Activated naive CD8-positive, alpha-beta T cell treated with anti-CD3 and anti-CD28 coated beads for 36 hours (primary cell): ENCODE measurements at places on chromosomes 6 and 20. TPM values are rescaled to one million over a fixed set of nuclear protein-coding genes. Genes with fewer than 3 reads are reported as not detected.

DNA sequence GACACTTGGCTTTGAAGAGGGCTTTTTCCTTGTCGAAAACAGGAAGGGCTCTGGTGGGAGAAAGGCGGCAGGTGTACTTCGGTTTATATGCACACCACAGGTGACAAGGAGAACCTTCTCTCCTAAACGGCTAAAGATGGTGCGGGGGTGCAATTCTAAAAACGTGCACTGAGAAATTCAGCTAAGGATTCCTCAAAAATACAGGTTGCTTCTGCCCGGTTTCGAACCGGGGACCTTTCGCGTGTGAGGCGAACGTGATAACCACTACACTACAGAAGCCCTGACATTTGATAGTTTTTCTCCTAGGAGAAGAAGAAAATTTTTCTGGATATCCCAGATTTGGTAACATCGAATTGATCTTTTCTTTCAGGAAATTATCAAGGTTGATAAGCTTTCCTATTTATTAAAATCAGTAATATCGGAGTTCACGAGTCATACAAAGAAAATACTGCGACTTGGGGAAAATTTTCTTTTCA lies 32.0 kb downstream of the POM121L2 start:
- peak; percentile 36 for DNase-seq

DNA sequence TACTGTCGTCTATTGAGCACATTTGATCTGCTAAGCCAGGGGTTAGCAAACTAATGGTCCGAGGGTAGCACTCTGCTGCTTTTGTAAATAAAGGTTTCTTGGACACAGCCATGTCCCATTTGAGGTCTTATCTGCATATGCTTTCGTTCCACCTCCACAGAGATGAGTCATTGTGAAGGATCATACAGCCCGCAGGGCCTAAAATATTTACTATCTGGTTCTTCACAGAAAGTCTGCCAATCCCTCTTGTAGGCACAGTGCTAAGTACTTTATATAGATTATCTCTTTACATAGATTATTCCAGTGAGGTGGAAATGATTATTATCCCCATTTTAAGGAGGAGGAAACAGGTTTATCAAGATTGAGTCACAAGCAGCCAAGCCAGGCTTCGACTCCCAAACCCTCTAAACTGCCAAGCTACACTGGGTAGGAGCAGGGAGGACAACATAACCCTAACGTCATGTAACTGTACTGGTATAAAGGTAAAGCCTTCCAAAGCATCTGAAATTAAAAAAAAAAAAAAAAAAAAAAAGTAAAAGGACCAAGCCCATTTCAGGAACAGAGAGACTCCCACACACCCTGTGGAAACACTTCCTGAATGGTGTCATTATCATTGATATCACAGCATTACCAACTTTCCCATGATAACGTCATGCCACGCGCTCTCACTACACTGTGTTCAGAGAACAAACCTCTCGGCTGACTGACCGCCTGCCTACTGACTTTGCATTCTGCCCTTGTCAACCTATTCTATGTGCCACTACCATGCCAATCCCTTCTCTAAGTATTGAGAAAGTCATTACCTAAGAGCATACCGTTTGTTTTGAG lies 101.0 kb downstream of the KIF16B start:
- no peak for DNase-seq

- DNase-seq: no peak
These were observed 438.6 kb upstream of the NOX3 start for GRCh38 chr6:155894262-155894661.

- DNase-seq: no peak
These were observed 45.2 kb downstream of the UTRN start for GRCh38 chr6:144330017-144330987.

- no peak for DNase-seq
These were observed 4.0 kb upstream of the OSBPL2 start for GRCh38 chr20:62234339-62234738.

DNA sequence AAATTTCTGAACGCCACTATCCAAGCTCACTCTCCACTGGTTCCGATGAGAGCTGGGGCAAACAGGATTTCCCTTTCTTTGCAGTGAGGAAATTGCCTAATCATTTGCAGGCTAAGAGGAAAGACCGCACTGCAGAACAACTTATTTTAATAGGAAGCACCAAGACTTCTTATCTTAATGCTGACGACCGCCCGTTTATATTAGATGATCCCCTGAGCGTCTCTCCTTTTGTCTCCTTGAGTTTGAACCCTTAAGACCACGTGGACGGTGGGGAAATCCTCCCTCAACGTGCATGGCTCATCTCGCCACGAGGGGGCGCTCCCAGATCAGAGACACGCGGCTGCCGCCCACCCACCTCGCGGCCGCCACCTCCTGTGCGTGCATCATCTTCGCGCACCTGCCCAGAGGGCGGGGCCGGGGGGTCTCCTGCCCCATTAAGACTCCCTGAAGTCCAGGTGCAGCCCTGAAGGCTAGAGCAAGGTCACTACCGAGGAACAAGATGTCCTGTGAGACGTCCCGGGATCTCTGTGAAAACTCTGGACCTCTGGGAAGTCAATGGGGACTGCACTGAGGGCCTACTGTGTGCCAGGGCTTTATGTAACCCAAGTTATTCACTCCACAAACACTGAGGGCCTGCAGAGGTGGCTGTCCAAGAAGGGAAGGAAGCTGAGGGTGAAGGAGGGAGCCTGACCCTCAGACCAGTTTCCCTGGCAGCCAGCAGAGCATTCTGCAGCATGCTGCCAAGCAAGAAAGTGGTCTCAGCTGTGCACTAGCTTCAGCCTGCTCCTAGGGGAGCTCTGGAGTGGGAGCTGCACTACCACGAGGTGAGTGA lies 28.1 kb downstream of the PDYN start:
- DNase-seq: peak; percentile 84

DNA sequence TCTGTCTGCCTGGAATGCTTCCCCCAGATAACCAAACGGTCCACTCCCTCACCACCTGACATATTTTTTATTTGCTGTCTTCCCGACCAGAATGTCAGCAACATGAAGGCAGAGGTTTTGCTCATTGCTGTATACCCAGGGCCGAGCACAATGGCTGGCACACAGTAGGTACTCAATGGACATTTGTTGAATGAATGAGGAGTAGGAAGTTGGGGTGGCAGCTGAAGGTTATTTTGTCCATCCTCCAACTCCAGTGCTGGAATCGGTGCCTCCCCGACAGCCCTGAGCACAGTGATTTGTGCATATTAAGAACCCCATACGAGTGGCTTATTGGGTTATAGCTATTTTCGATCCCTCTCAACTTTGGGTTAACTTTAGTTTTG lies 10.3 kb downstream of the DUSP15 start:
- no peak for DNase-seq

- DNase-seq: peak; percentile 30
These were observed 17.4 kb downstream of the ADNP start for GRCh38 chr20:50913690-50914375.

DNA sequence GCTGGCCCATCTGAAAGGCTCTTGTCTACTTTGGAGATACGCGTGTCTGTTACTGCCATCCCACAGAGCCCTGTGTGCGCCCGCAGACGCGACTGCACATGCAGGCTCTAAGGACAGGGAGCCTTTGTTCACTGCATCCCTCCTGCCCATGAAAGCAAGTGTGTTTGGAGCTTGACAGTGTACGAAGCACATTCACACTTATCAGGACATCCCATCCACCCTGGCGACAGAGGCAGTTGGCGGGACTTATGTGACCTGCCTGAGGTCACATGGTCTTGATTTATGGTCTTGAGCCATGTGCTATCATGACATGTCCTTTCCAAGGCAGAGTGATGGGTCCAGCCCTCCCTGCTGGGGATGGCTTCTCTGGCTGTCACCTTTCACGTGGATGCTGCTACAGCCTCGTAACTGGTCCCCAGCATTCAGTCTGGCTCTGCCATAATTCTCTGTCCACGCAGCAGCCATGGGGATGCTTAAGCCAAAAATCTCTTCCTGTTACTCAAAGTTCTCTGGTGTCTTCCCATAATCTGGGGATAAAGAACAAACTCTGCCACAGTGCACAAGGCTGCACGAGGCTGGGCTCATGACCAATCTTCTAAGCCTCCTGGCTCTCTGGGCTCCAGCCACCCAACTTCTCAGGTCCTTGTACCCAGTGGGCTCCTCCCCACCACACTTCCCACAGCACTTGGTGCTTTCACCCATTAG lies 36.3 kb upstream of the FAM83D start:
- DNase-seq: no peak

DNA sequence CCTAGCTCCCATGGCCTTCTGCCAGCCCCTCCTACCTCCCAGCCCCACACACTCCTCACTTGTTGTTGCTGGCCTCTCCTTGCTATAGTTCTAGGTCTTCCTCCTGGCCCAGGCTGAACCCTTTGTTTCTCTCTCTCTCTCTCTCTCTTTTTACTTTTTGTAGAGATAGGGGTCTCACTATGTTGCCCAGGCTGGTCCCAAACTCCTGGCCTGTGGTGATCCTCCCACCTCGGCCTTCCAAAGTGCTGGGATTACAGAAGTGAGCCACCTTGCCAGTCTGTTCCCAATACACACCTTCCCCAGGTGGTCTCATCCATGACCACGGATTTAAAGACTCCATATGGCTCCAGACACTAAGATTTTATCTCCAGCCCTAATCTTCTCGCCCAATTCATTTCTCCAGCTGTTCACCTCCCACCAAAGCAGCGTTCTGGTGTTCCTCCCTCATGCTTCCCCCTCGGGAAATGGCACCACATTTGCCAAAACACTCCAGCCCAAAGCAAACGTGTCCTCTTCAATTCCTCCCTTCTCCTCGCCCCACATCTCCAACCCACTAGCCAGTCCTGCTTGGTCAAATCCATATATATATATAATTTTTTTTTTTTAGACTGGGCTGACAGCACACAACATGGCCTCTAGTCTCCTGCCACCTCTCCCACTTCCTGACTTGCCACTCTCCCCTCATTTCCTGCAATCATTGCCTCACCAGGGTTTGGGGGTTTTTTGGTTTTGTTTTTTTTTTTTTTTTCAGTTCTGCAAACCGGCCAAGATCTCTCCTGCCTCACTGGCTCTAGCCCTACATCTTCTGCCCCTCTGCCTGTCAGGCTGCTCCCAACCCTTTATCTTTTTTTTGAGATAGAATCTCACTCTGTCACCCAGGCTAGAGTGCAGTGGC lies 104.4 kb downstream of the NCR2 start:
- DNase-seq: no peak

DNA sequence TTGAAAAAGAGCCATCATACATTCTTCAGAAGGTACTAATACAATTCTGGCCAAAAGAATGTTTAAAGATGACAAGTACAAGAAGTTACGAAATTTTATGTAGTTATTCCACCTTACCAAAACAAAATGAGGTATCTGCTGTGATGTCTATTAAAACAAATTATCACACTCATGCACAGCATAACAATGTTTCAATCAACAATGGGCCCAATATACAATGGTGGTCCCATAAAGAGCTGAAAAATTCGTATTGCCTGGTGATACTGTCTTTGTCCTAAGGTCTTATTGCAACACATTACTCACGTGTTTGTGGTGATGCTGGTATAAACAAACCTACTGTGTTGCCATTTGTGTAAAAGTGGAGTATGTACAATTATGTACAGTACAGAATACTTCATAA lies 3.6 kb upstream of the NUP153 start:
- no peak for DNase-seq

GRCh38 chr20:1915725-1916124 lies 20.5 kb downstream of the SIRPA start:
- DNase-seq: no peak

GRCh38 chr20:53595018-53595378 lies 1.4 kb upstream of the ZNF217 start:
- DNase-seq: no peak

DNA sequence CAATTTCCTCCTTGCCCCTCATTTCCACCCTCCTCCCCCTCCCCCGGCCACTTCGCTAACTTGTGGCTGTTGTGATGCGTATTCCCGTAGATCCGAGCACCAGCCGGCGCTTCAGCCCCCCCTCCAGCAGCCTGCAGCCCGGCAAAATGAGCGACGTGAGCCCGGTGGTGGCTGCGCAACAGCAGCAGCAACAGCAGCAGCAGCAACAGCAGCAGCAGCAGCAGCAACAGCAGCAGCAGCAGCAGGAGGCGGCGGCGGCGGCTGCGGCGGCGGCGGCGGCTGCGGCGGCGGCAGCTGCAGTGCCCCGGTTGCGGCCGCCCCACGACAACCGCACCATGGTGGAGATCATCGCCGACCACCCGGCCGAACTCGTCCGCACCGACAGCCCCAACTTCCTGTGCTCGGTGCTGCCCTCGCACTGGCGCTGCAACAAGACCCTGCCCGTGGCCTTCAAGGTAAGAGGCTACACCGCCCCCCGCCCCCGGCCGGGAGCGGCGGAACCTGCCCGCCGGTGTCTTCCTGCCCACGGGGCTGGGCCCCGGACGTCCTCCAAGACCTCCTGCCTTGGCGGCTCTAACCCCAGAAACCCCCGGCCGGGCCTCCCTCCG lies 44.9 kb upstream of the SUPT3H start:
- peak; percentile 62 for DNase-seq

DNA sequence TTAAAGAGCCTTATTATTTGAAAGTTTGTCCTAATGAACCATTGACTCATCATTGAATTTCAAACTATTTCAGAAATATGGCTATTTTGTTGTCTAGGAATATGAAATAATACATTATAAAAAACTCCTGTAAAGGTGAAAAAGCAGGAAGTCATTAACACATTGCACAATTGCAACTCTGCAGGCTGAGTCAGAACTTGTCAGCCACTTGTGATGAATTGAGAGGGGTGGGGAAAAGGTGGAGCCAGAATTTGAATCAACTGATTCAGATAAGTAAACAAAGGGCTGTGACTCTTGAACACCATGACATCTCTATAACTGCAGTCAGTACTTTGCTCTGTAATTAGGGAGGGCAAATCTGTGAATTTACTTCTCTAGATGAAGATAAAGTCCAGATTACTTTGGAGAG lies 6.0 kb downstream of the C6orf141 start:
- no peak for DNase-seq

DNA sequence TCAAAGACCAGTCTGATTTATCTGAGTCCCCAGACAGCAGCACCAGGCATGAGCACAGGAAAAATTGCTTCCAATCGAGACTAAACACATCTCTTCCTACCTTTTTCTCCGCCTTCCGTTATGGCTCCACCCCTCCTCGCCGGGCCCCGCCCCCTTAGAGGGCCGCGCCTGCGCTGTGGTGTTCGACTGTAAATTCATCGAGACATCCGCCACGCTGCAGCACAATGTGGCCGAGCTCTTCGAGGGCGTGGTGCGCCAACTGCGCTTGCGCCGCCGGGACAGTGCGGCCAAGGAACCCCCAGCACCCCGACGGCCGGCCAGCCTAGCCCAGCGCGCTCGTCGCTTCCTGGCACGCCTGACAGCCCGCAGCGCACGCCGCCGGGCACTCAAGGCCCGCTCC lies 8.9 kb downstream of the REM1 start:
- peak; percentile 30 for DNase-seq

GRCh38 chr6:119348096-119348747 lies 1.3 kb downstream of the MAN1A1 start:
- DNase-seq: peak; percentile 61

GRCh38 chr6:20458027-20458894 lies 56.6 kb downstream of the E2F3 start:
- DNase-seq: no peak

GRCh38 chr6:44606504-44606903 lies 219.0 kb downstream of the CDC5L start:
- DNase-seq: no peak

GRCh38 chr6:105886814-105887544 lies 199.2 kb upstream of the PRDM1 start:
- no peak for DNase-seq

Gene MAPK14
- total RNA-seq: 40.7 TPM

Gene SLC44A4
- total RNA-seq: not detected

Gene TCP11
- not detected for total RNA-seq

Gene APCDD1L
- total RNA-seq: not detected

Gene SLC17A1
- total RNA-seq: not detected

Gene UFL1
- total RNA-seq: 29.9 TPM

Gene FILIP1
- not detected for total RNA-seq

Gene OSBPL2
- 19.2 TPM for total RNA-seq

Gene TP53INP2
- 2.9 TPM for total RNA-seq

Gene SYNCRIP
- 271 TPM for total RNA-seq

Gene CCN6
- 0.30 TPM for total RNA-seq

Gene SLC13A3
- total RNA-seq: not detected

Gene RALY
- 148 TPM for total RNA-seq
